ENCODE measurements at places on chromosomes 4 and X.
A peak's percentile ranks its signal among the peaks of the same experiment; 100 is the strongest.

DNA sequence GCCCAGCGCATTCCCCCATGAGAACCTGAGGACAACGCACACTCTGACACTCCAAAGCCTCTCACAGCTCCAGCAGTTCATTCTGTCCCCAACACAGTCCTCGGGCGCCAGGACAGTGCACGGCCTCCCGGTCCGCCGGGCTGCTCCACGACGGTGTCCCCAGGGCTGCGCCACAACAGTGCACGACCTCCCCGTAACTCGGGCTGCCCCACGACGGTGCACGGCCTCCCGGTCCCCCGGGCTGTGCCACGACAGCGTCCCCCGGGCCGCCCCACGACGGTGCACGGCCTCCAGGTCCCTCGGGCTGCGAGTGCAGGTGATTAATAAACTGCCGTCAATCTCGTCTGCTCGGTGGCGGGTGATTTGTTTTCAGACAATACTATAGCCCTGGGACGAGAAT, 585.1 kb upstream of the FRG1 start:
- no peak for DNase-seq

DNA sequence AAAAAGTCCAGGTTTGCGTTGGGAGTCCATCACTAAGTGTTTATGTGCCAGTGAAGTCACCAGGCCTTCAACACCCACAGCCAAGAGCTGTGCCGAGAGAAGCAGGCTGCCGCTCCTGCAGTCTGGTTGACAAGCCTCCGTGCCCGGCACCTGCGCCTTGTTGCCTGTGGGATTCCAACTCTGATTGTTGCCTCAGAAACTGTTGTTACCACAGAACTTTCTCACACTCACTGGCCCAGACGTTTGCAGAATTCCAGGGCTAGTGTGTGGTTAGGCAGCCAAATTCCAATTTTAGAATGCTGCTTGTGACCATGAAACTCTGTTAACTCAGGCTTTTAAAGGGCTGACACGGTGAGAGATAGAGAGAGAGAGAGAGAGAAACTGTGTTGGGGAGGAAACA, 119.5 kb upstream of the LIMCH1 start:
- DNase-seq = peak; percentile 94

DNA sequence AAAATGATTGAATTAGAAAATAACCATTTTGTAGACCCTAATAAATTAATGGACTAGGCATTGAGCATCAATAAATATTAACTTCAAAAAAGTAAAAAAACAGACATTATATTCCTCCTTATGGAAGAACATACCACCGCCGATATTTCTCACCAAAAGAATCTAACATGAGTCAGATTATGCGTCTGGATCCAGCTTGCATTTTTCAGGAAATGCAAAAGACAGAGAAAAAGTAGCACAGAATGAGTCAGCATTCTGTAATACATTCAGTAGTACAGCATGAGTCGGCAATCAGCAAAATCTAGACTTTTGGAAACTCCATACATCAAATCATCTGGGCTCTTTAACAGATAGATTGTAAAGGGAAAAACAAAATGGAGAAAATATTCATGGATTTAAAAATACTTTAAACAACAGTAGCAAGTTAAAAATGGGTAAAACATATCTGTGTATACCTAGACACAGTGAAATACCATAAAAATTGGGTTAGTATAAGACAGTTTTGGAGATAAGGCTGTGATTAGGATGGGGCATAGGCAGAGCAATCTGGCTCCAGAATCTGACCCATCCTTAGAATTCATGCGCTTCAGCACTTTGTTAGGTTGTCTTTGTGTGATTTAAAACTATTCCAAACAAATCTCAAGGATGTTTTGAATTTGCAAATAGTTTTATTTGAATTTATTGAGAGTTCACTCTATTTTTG, 633.0 kb upstream of the FAM241A start:
- DNase-seq = no peak

DNA sequence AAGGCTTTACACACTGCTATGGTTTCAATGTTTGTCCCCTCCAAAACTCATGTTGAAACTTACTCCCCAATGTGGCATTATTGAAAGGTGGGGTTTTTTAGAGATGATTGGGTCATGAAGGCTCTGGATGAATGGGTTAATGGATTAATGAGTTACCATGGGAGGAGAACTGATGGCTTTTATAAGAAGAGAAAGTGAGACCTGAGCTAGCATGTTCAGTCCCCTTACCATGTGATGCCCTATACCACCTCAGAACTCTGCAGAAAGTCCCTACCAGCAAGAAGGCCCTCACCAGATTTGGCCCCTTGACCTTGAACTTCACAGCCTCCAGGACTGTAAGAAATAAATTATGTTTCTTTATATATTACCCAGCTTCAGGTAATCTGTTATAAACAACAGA, 68.9 kb upstream of the CAPN6 start:
- DNase-seq = no peak

DNA sequence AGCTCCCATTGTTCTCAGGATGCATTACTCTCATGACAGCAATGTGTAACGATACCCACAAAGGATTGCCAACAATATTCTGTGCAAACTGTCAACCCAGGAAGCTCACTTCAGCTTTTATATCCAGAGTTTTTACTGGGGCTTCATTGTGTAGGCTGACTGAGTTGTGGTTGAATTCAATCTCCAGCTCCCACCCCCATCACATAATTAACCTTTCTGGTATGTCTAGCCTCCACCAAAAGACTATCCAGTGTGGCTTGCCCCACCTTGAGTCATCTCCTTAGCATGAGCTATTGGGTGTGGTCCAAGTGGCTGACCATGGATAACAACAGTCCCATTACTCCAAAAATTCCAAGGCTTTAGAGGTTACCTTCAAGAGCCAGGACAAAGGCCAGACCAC, 17.7 kb upstream of the TAB3 start:
- peak; percentile 56 for DNase-seq

DNA sequence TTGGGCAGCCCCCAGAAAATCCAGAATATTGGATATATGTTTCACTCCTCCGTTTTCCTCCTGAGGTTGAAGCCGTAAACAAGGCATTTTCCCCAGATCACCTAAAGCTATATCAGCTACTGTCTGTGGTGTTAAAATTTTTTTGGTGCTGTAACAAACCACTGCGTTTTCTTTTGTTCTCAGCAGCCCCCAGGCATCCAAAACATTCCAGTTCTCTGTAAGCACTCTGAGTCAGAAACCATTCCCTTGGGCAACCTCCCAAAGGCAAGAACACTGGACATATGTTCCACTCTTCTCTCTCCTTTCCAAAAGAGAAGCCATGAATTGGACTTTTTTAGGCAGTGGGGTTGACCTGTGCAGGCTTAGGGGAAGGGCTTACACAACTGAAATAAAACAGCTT, 310.9 kb downstream of the MID1IP1 start:
- peak; percentile 57 for DNase-seq

GRCh38 chr4:1868293-1868692, 2.9 kb upstream of the NSD2 start:
- DNase-seq = no peak

DNA sequence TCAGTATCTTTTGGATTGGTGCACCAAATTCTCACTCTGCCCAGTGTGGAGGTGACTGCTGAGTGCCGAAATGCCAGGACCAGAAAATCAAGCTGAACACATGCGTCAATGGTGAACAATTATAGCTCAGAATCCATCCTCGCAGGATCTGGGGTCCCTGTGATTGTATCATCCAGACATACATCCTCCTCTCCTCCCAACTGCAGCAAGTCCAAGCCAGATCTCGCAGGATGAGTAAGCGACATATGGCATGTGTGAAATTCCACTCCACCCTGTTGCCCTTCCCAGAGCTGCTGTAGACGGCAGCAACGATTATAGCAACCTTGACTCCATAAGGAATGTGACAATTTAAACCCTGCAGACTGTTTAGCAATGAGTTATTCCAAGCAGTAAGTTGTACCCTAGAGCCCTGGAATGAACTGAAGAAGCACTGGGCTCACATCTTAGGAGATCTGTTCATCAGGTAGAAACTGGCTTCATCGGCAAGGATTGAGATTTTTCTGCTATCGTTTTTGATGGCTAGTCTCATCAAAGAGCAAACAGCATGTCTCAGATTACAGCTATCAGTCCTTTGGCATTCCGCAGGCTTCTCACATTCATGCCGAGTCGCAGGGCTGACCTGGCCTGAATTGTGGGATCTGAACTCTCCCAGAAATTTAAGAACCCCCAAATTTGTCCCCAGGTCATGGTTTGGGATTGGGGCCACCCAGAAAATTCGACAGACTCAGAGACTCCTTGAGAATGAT, 35.5 kb upstream of the SORBS2 start:
- peak; percentile 96 for DNase-seq

- no peak for DNase-seq
Observed at GRCh38 chr4:57492251-57492878, 382.2 kb upstream of the IGFBP7 start.

DNA sequence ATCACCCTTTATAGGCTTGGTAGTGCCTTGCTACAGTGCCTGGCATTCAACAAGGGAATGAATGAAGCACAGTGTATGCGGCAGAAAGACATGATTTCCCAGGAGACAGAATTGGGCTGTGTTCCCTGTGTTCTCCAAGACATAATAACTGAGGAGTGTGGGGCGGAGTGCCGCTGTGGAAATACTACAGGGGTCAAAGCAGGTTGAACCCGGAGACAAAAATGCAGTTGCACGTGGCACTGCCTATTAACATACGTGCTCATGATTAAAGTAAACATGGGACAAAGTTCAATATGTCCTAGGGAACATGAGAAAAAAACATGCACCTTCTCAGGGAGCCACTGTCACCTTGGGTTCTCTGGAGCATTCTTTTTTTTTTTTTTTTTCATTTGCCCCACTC, 820.8 kb downstream of the RPA4 start:
- DNase-seq = no peak
